GF-D8 (cell line): ENCODE measurements at places on chromosomes 2 and 18.

GRCh38 chr2:38722271-38723061, 28.7 kb downstream of the SRSF7 start:
- no peak for DNase-seq

DNA sequence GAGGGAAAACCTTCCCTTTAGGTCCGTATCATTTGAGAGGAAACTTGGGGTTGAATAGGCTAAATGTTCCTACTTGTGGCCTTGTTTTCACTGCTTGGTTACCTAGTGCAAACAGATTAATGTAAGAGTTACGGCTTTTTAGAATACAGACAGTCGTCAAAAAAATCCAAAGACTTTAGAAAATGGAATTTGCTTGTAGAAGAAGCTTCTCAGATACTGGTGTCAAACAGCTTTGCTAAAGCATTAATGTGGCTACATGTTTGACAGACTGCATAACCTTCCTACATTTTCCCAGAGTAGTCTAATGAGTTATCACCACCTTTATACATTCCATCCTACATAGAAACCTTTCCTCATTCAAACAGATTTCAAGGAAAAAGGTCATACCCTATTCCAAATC, 114.6 kb downstream of the FMNL2 start:
- no peak for DNase-seq

DNA sequence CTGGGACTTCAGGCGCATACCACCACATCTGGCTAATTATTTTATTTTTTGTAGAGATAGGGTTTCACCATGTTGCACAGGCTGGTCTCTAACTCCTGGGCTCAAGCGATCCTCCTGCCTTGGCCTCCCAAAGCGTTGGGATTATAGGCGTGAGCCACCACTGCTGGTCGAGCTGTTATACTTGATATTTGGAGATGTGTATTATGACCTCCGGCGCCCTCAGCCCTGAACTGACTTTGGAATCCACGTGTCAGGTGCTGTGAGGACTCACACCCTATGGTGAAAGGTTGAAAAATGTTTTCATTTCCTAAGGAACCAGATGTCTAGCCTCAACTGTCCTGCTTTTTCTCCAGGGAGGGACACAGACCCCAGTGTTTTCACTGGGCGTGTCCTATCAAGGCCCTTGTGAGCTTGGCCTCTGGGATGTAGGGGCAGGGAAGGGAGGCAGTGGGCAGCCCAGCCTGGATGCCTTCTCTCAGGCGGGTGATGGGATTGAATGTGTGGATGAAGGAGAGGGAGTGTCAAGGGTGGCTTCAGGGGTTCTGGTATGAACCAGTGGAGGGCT, 56.4 kb upstream of the HAAO start:
- no peak for DNase-seq

DNA sequence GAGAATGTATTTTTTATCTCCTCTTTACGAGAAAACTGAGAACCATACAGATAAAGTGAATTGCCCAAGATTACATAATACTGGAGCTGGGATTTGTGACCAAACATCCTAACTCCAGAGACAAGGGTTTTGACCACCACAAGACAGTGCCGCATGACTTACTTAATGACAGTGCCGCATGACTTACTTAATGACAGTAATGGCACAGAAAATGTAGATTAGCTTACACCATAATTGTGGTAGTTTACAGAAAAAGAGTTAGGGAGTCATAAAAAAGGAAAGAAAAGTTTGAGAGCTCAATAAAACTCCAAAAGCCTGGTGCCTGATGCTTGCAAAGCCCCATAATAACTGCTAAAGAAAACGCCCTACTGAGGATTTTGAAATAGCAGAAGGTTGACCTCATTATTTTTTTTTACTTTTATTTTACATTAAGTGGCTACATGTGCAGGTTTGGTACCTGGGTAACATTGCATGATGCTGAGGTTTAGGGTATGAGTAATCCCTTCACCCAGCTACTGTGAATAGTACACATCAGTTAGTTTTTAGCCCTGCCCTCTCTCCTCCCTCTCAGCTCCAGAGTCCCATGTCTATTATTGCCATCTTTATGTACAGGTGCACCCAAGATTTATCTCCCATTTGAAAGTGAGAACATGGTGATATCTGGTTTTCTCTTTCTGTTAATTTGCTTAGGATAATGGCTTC, 310.0 kb upstream of the UBE2E3 start:
- no peak for DNase-seq

- DNase-seq, result no peak
Observed at GRCh38 chr2:13515254-13515653, 798.5 kb downstream of the TRIB2 start.

GRCh38 chr18:50080932-50081560, 113.9 kb downstream of the MYO5B start:
- no peak for DNase-seq

GRCh38 chr2:69196327-69197117, 183.5 kb downstream of the ANTXR1 start:
- DNase-seq, result no peak

- no peak for DNase-seq
Observed at GRCh38 chr2:236210536-236210935, 42.4 kb upstream of the GBX2 start.

DNA sequence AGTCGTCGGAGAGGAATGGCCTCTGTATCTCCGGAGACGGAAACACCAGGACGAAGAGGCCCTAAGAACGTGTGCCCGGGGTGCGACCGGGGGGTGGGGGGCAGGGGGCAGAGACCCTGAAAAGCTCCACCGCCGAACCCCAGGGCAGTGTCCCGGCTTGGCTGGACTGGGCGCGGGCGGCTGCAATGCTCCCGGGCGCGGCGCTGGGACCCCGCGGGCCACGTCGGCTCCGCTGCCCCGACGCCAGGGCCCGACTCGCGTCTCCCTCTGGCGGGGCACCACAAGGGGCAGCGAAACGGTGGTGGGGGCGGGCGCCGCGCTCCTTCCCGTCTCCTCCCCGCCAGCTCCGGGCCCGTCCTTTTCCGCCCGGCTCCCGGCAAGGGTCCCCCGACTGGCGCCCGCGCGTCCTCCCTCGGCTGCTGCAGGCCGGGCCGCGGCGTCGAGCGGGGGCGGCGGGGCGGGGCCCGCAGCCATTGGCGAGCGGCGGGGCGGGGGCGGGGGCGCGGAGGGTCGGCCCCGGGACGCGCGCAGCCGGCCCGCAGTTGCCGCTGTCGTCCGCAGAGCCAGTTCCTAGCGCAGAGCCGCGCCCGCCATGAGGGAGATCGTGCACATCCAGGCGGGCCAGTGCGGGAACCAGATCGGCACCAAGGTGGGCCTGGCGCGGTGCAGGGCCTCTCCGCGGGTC, at the start of gene TUBB6:
TUBB6 (plus strand) TSS at position 541 of the 685 bp plus-strand sequence; CDS start at position 593, 52 bp downstream.
- DNase-seq, result no peak

DNA sequence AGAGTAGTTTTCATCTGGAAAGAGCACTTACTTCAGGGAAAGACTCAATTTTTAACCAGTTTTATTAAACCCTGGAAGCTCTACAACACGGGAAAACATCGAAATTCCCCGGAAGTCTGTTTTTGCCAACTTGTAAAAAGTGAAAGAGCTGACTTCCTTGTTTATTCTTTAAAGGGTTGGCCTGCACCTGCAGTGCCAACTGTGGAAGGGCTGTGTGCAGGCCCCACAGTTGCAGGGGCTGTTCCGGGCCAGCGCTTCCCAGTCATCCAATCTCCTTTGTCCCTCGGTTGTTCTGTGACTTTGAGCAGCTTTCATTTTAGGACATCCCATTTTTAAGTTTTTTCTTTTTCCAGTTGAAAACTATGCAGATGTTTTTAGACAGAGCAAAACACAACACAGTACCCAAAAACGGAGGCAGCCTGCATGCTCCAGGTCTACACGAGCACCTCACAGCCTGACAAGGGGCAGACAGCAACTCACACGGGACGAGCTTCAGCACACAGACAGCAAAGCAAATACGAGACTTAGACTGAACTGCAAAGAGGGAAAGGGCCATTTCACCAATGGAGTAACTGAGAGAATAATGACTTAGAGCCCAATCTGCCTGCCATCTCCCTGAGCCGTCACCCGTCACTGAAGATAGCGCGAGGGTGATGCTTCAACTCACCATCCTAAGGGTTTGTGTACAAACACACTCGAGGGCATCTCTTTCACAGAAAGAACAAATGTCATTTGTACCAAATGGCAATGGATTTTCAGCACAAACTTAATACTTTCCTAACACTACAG, 70.6 kb downstream of the EMILIN2 start:
- no peak for DNase-seq

DNA sequence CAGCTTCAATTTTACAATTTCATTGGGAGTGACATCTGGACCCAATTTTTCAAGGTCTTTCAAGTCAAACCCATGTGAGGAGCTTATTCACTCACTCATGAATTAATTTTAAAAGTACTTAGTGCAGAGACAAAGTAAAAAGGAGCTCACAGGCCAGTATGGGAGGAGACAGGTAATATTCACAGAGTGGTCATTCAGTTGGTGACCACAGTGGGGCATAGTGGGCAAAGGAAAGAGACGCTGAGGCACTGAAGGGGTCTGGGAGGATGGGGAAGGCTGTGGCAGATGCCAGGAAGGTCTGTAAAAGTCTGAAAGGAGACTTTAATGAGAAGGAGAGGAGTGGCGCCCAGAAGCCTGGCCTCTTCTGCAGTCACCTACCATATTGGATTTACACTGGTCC, 76.0 kb downstream of the CD8B2 start:
- DNase-seq, result no peak

DNA sequence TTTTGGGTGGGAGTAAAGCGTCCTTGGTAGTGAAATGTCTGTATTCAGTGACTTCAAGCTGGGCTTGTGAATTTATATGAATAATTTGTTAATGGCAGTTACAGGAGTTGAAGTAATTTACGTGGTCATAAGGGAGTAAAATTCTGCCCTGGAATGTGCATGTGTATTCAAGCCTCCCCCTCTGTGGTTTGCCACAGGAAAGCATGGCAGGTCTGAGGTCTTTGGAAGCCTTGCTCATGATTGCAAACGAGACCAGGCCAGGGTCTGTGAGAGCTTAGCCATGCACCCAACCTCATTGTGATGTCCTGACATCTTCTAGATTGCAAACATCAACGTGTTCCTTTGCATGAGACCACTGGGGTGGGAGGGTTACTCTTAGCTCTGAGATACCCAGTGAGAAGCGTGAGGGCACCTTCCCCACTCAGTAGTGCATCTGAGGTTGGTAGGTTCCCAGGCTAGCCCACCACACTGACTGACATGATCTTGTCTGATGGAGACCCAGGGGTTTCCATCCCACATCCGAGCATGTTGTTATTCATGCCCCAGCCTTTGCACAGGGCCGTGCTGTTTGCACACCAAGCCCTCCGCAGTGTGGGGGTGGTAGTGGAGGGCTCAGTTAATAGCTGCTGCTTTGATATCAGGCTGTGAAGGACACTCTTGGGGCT, 216.5 kb downstream of the KLHL29 start:
- no peak for DNase-seq

- no peak for DNase-seq
Observed at GRCh38 chr2:58535182-58535581, 294.1 kb upstream of the FANCL start.

- DNase-seq, result no peak
Observed at GRCh38 chr2:38793511-38793910, 15.5 kb downstream of the GEMIN6 start.

- no peak for DNase-seq
Observed at GRCh38 chr2:215861607-215862350, 151.6 kb downstream of the MREG start.
